Endothelial cell of umbilical vein (primary cell): ENCODE measurements at places on chromosomes 3 and 15.

- no peaks in the 10 kb centered on the region for H3K27me3 ChIP-seq
- no peak for DNase-seq
- H3K4me1 ChIP-seq: no peaks in the 10 kb centered on the region
- H3K27ac ChIP-seq: no peak overlapping the region
- no peaks in the 10 kb centered on the region for H3K36me3 ChIP-seq
- no peak overlapping the region for H3K4me3 ChIP-seq
Measured at GRCh38 chr3:187850258-187850921, 105.1 kb upstream of the BCL6 start.

GRCh38 chr3:9041626-9042025, 78.4 kb upstream of the RAD18 start:
- no peaks in the 10 kb centered on the region for H3K27me3 ChIP-seq
- H3K27ac ChIP-seq: no peak overlapping the region
- H3K4me1 ChIP-seq: no peaks in the 10 kb centered on the region
- H3K4me3 ChIP-seq: no peak overlapping the region
- no peak for DNase-seq
- no peaks in the 10 kb centered on the region for H3K36me3 ChIP-seq

GRCh38 chr3:159923956-159924355, 64.7 kb upstream of the IL12A start:
- H3K4me1 ChIP-seq: peaks cover 4% of the 10 kb centered on the region
- H3K36me3 ChIP-seq: no peaks in the 10 kb centered on the region
- no peak overlapping the region for H3K4me3 ChIP-seq
- no peaks in the 10 kb centered on the region for H3K27me3 ChIP-seq
- H3K27ac ChIP-seq: no peak overlapping the region
- no peak for DNase-seq

DNA sequence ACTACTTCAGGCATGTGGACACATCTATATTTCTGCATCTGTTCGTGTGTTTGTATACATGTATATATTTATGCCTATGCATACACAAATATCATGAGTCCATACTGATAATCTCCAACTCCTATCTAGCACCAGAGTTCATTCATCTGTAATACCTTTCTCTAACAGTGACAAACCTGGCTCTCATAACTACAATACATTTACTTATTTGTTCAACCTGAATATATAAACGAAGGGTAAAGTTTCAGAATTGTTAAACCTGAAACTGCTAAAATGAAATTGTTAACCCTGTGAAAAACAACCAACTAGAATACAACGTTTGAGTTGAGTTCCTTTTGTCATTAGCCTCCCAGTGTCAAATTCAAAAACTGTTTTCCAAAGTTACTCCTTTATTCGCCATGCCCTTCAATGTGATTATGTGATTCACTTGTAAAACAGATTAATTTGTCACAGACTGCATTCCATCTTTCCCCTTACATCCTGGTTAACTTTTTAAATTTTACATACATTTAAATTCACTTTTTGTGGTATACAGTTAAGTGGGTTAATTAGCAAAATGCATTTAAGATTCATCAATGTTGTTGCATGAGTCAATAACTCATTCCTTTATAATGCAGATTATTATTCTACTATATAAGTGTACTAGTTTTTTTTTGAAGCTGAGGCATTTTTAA, 58.5 kb downstream of the PIK3R4 start:
- no peaks in the 10 kb centered on the region for H3K36me3 ChIP-seq
- DNase-seq: no peak
- H3K4me3 ChIP-seq: no peak overlapping the region

- DNase-seq: peak; percentile 45
- no peak overlapping the region for H3K27ac ChIP-seq
- no peaks in the 10 kb centered on the region for H3K27me3 ChIP-seq
Measured at GRCh38 chr15:73927476-73928240, 1.4 kb downstream of the LOXL1 start.

GRCh38 chr15:89197503-89197971, 23.8 kb downstream of the RLBP1 start:
- no peak overlapping the region for H3K27ac ChIP-seq
- H3K4me3 ChIP-seq: no peak overlapping the region
- peaks cover 11% of the 10 kb centered on the region for H3K4me1 ChIP-seq
- no peak for DNase-seq
- H3K27me3 ChIP-seq: no peaks in the 10 kb centered on the region
- no peaks in the 10 kb centered on the region for H3K36me3 ChIP-seq

DNA sequence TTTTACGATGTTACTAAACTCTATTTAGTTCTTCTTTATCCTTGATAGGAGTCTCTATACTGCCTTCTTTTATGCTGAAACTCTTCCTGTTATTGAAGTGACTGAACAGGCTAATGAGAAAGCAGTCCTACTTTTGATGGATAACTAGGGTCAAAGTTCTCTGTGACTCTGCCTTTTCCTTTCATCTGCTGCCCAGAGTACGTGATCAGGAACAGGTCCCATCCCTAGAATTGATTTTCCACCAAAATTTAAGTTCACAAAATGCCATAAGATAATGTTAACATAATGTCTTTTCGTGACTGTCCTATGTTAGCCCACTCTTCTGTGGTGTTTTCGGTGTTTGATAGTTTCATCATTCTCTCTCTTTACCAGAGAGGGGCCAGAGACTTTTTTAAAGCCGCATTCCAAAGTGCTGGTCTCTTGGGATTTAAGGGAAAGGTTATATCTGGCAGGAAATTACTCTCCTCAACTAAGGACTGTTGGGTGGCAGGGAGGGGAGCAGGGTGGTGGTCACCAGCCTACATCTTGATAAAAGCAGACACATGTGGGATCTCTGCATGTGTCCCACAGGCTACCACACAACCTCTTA, 50.3 kb upstream of the PLXND1 start:
- DNase-seq: peak; percentile 48
- H3K27me3 ChIP-seq: no peaks in the 10 kb centered on the region
- peaks cover 42% of the 10 kb centered on the region for H3K4me1 ChIP-seq
- H3K27ac ChIP-seq: peak overlapping the region; percentile 59
- no peak overlapping the region for H3K4me3 ChIP-seq
- no peaks in the 10 kb centered on the region for H3K36me3 ChIP-seq

DNA sequence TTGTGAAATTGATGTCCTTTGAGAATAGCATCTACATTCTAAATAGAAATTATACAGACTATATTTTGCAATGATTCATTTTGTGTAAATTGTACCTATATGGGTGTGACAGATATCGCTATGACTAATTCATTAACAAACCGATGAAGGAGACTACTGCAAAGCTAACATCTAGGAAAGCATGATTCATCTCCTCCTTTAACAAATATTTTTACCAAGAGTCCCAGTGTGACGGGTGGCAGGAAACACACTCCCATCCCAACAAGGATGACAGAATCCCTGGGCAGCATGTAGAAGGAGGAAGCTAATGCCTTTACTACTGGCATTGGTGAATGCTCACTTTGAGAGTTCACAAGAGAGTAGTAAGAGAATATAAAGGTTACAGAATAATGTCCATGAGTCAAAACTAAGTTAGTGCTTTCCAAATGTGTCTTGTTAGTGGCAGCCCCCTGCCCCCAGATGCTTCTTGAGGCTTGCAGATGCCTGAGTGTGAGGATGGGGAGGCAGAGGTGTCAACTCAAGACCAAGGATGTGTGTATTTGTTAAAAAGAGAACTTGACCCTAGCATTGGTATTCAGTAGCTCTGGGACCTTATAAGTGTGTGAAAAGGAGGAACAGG, 180.6 kb downstream of the FMN1 start:
- H3K4me3 ChIP-seq: no peak overlapping the region
- no peaks in the 10 kb centered on the region for H3K27me3 ChIP-seq
- no peaks in the 10 kb centered on the region for H3K36me3 ChIP-seq
- peak; percentile 82 for DNase-seq
- peaks cover 10% of the 10 kb centered on the region for H3K4me1 ChIP-seq
- H3K27ac ChIP-seq: no peak overlapping the region

GRCh38 chr15:86506401-86506800, 426.7 kb downstream of the AGBL1 start:
- H3K4me3 ChIP-seq: no peak overlapping the region
- DNase-seq: no peak
- no peaks in the 10 kb centered on the region for H3K4me1 ChIP-seq
- H3K27ac ChIP-seq: no peak overlapping the region
- no peaks in the 10 kb centered on the region for H3K36me3 ChIP-seq

GRCh38 chr3:71355037-71355436, 228.5 kb downstream of the FOXP1 start:
- no peak overlapping the region for H3K4me3 ChIP-seq
- H3K27ac ChIP-seq: no peak overlapping the region
- no peaks in the 10 kb centered on the region for H3K27me3 ChIP-seq
- H3K36me3 ChIP-seq: no peaks in the 10 kb centered on the region

- H3K4me1 ChIP-seq: peaks cover 34% of the 10 kb centered on the region
- H3K27ac ChIP-seq: no peak overlapping the region
- H3K27me3 ChIP-seq: no peaks in the 10 kb centered on the region
- no peak overlapping the region for H3K4me3 ChIP-seq
- no peak for DNase-seq
Measured at GRCh38 chr3:195036574-195036973, 234.4 kb downstream of the XXYLT1 start.

DNA sequence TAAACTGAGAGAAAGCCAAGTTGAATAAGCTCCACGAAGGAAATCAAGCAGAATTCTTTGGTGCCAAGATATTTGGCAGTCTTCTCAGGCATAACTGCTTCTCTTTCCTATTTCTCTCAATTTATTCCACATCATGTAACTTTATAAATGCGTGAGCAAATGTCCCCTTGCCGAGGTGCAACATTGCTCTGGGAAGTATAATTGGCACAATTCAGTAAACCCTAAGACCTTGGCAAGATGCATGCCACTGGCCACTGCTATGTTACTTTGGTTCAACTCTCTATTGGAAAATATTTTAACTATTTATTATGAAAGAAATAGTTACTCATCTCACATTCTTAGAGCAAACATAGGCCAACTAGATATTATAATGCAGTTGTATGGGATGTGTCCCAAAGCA, 170.2 kb downstream of the SUCNR1 start:
- no peaks in the 10 kb centered on the region for H3K27me3 ChIP-seq
- no peaks in the 10 kb centered on the region for H3K36me3 ChIP-seq
- H3K4me1 ChIP-seq: peaks cover 23% of the 10 kb centered on the region
- no peak overlapping the region for H3K27ac ChIP-seq

- DNase-seq: peak; percentile 88
- no peak overlapping the region for H3K4me3 ChIP-seq
- H3K36me3 ChIP-seq: no peaks in the 10 kb centered on the region
- peak overlapping the region; percentile 85 for H3K27ac ChIP-seq
- H3K27me3 ChIP-seq: no peaks in the 10 kb centered on the region
- peaks cover 35% of the 10 kb centered on the region for H3K4me1 ChIP-seq
Measured at GRCh38 chr15:74664028-74664616, 31.7 kb downstream of the EDC3 start.

DNA sequence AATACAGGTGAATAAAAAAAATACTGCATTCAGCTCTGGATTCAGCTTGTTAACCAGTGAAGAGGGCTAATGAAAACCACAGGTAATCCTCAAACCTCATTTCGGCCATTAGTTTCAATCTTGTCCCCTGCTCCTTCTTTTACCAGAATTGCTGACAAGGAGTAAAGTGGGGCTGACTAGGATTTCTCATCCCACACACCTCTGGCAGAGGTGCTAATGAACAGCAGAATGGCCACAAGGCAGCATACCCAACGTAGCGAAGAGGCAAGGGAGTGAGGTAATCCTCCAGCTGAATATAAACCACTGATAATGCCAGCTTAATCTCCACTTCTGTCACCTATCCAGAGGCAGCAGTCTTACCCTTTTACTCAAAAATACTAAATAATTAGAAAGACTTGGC, 248.8 kb upstream of the CDIN1 start:
- no peaks in the 10 kb centered on the region for H3K27me3 ChIP-seq
- no peak for DNase-seq
- no peak overlapping the region for H3K27ac ChIP-seq
- no peak overlapping the region for H3K4me3 ChIP-seq

DNA sequence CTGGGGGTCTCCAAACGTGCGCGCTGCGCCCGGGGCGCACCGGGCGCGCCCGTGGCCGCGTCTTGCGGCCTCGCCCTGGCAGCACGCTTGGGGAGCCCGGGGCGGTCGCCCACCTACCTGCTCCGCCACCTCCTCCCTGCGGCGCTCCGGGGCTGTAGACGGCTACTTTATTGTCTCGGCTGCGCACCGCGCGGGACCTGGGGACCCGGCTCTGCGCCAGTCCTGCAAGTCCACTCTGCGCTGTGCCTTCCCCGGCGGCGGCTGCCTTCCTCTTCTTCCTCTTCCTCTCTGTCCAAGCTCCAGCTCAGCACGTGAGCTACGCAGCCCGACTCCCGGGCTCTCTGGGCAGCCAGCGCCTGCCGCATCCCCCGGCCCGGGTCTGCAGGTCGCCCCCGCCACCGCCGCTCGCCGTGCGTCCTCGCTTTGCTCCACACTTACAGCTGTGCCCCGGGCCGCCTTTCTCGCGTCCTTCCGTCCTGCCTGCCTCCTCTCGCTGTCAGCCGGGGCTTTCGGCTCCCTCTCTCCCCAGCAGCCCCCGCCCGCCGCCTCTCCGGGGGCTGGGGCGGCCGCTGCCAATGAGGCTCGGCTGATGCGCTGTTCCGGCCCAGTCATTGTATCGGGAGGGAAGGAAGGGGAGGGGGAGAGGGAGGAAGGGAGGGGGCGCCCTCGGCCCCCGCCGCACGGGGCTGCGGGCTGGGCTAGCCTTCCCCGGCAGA, 156.4 kb upstream of the FRMD4B start:
- no peak overlapping the region for H3K4me3 ChIP-seq
- H3K36me3 ChIP-seq: no peaks in the 10 kb centered on the region
- DNase-seq: no peak
- peaks cover 34% of the 10 kb centered on the region for H3K27me3 ChIP-seq
- no peak overlapping the region for H3K27ac ChIP-seq

DNA sequence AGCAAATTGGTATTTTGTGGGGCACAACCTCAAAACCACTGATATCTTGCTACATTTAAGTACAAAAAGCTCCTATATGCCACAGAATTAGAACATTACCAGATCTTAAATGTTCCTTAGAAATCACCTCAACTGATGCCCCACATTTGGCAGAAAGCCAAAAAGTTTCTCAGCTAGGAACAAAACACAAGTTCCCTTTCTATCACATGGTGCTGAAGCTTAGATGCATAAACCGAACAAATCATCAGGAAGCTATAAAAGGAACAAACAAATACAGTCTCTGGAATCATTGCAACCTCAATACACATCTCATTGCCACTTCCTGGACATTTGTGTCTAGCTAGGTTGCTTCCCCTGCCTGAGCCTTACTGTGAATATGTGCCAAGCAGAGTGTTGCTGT, 492.6 kb downstream of the LPP start:
- DNase-seq: peak; percentile 37
- H3K27me3 ChIP-seq: no peaks in the 10 kb centered on the region
- H3K4me1 ChIP-seq: peaks cover 3% of the 10 kb centered on the region
- no peaks in the 10 kb centered on the region for H3K36me3 ChIP-seq
- no peak overlapping the region for H3K4me3 ChIP-seq

GRCh38 chr3:184737641-184738505, 26.0 kb upstream of the MAGEF1 start:
- peak; percentile 23 for DNase-seq
- peaks cover 12% of the 10 kb centered on the region for H3K4me1 ChIP-seq
- no peaks in the 10 kb centered on the region for H3K27me3 ChIP-seq
- no peaks in the 10 kb centered on the region for H3K36me3 ChIP-seq
- H3K4me3 ChIP-seq: no peak overlapping the region
- H3K27ac ChIP-seq: peak overlapping the region; percentile 42
